ENCODE measurements at places on chromosomes 3 and 15.

DNA sequence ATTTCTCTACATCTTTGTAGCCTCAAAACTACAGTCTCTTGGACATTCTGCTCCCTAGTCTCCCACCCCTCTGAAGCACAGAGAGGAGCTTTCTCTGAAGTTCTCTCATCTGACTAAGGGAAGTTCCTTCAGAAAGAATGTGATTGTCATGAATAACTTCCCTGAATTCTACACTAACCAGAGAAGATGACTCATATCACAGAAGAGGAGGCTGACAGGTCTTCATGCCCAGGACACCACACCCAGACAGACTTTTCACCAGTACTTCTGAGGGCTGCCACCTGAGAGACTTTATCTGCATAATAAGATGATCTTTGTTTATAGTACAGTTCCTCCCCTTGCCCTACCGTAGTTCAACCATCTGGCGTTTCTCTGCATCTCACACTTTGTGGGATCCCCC lies 52.8 kb downstream of the CDIN1 start:
- no peak for DNase-seq

- DNase-seq, result no peak
These were observed 39.1 kb upstream of the GATM start for GRCh38 chr15:45417303-45417950.

- DNase-seq, result no peak
These were observed 38.3 kb downstream of the KBTBD12 start for GRCh38 chr3:127953091-127954035.

DNA sequence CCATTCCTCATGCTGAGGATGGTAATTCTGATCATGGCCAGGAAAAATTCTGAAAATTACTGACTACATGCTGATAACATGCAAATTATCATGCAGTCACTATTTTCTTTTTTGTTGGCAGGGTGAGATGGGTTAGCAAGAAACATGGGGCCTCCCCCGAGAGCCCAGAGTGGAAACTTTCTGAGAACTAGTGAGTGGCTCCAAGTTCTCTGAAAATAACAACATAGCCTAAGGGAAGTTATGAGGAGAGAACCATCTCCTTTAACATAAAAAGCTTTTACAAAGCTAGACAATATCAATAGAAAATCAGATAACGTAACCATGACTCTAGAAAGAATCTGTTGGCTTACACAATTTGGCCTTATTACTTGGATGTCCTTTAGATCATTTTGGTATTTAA lies 254.2 kb downstream of the PLOD2 start:
- no peak for DNase-seq

DNA sequence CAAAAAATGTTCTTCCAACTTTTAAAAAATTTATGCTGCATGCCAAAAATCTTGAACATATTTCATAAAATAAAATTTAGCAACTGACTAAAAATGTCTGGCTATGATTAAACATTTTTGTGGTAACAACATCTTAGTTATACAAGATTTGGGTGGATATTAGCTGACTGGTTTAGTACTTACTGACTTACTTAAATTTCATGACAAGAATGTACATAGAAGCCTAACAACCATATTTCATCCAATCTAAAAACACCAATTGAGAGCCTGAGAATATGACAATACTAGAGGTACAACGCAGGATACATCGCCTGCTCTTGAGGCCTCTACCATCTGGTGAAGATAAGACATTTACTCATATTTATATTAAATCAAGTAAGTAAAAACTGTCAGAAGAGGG lies 34.6 kb downstream of the GNB4 start:
- DNase-seq, result no peak

DNA sequence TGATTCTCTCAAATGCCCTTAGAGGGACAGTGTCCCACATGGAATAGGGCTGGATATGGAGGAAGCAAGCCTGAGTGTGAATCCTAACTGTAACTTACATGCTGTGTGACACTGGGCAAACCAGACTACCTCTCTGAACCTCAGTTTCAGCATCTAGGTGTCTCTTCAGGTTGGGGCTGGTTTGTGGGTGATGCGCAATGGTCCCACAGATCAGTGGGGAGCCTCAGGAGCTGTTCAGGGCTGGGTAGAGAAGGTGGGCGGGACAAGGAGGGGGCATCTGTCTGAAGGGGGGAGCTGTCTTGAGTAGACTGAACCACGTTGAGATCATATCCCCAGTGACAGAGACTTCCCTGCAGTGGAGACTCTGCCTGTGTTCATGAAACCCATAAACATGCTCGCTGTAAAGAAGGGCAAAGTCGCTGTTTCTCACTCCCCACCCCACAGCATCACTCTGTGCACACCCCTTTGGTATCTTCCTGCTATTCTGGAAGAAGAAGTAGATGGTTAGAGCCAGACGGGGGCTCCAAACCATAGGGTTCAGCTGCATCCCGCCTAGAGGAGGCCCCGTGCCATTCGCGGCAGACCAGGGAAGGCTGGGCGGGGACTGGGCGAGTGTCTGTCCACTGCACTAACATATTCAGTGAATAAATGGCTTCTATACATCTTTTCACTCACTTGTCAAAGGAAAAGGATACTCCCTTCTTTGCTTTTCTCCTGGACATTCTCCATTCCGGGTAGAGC lies 28.4 kb downstream of the SRPRB start:
- no peak for DNase-seq

DNA sequence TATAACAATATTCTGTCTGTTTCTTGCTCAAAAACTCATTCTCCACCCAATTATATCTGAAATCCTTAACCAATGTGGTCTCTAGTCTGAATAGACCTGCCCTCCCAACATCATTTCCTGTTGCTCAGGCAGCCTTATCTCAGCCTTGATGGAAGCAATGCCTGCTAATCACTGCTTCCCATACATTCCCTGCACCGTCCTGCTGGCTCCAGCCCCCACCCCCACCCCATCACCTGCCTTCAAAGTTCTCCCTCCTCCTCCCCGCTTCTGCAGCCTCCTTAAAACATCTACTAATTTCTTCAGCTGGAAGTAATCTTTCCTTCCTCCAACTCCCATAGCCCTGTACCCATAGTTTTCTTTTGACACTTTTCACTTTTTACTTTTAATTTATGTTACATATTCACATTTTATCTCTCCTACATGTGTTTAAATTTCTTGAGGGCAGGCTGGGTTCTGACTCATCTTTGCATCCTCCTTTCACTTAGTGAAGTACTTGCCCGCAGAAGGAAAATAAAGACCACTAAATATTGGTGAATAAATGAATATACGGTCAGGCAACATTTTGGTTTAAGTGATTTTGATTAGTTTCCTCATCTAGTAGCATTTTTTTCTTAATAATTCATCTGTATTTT lies 98.2 kb downstream of the MEIS2 start:
- DNase-seq, result no peak

GRCh38 chr15:57184502-57184901 lies 191.8 kb upstream of the CGNL1 start:
- DNase-seq, result no peak

GRCh38 chr3:85560088-85560785 lies 601.4 kb downstream of the CADM2 start:
- DNase-seq, result peak; percentile 57

- peak; percentile 77 for DNase-seq
These were observed 25.8 kb downstream of the SPSB4 start for GRCh38 chr3:141076797-141077571.

DNA sequence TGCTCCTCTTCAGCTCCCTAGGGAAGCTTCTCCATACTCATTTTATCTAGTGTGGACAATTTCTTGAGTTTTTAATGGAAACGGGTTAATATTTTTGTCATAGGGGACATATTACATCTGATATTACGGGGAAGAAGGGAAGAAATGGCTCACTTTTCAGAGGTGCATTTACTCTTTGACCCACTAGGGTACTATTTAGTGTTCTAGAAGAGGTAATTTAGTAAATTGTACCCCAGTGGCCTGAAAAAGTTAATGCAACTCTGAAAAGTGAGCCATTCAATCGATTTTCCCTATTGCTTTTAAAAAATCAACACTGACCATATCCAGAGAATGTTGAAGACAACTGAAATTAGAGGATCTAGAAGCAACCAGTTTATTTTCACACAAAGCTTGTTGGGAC lies 71.2 kb downstream of the MAP2K5 start:
- DNase-seq, result no peak

DNA sequence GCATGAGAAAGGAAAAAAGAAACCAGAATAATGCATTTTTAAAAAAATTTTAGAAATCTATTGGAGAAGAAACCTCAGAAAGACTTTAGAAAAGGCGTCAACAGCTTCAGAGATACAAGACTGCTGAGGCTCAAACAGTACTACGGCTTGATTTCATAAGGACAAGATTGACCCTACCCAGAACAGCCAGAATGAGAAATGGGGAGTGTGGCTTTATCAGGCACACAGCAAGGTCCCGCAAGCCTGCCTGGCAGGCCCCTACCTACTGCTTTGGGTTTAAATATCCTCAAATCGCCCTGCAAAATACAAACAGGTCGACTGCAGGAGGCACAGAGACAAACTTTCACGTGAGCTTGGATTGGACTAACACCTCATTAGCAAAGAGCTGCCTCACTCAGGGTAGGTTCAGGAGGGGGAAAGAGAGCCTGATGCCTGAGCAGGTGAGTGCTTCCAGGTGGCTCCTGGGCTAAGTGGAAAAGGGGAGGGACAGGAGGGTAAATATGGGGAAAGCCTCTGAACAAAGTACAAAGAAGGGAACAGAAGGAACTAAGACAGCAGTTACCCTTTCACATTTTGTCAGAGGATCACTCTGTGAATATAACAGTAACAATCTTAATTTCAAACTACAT lies 87.5 kb downstream of the RORA start:
- DNase-seq, result no peak

DNA sequence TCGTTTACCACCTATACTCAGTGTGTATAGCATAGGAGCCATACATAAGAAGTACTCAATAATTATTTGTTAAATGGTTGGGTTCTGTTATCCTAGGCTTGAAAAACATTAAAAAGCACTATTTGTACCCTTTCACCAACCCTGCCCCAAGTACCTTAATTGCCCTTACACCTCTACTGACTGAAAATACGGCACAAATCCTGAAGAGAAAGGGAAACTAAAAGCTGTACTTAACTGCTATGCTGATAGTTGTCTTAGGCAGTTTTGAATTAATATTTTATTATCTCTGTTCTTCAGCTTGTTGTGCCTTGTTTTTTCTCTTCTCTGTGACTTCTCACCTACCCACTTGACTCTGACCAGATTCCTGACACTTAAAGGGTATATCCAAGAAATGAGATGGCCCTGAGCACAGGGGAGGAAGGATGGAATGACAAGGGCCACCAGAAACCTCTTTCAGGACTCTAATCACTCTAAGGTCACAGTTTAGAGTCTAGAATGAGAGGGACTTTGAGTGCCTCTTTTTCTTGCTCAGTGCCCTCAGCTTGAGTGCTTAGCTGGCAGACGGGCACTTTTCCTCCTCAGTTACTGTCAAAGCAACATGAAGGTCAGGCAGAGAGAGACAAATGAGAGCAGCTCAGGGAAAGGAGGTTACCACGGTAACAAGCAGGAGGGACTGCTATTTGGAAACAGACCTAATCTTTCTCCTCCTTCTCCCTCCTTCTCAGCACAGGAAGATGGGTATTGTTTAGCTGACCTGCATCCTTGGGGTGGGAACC lies 136.5 kb downstream of the ZNF609 start:
- DNase-seq, result peak; percentile 39

GRCh38 chr15:77420610-77421369 lies at the start of gene HMG20A:
Gene HMG20A, plus strand, starts transcription at chr15:77420888. Its CDS starts 37,520 bp downstream, at chr15:77458408.
- DNase-seq, result peak; percentile 74

Measured in brain pericyte (primary cell).